ENCODE measurements at places on chromosomes 16 and 17.
A peak's percentile ranks its signal among the peaks of the same experiment; 100 is the strongest.

GRCh38 chr17:75876190-75876937, 2.0 kb downstream of the TRIM47 start:
- peak; percentile 84 for DNase-seq

DNA sequence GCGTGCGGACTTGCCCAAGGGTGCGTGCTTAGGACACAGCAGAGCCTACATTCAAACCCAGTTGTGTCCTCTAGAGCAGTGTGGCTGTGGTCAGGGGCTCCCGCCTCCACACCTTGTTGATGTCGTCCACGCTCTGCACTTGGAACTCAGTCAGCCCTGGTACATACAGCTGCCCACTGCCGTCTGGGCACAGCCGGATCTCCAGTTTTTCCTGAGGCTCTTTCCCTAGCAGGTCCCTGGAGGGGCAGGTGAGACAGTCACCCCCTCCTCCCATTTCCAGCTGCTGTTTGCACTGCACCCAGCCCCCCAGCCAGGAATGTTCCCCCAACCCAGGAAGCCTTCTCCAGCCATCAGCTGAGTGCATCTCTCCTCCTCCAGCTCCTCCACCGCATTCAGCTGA, 25.7 kb downstream of the KATNB1 start:
- DNase-seq: no peak

GRCh38 chr17:38333635-38334295, 10.0 kb downstream of the GPR179 start:
- DNase-seq: peak; percentile 58

- DNase-seq: no peak
Observed at GRCh38 chr17:76496464-76496863, 4.8 kb downstream of the RHBDF2 start.

DNA sequence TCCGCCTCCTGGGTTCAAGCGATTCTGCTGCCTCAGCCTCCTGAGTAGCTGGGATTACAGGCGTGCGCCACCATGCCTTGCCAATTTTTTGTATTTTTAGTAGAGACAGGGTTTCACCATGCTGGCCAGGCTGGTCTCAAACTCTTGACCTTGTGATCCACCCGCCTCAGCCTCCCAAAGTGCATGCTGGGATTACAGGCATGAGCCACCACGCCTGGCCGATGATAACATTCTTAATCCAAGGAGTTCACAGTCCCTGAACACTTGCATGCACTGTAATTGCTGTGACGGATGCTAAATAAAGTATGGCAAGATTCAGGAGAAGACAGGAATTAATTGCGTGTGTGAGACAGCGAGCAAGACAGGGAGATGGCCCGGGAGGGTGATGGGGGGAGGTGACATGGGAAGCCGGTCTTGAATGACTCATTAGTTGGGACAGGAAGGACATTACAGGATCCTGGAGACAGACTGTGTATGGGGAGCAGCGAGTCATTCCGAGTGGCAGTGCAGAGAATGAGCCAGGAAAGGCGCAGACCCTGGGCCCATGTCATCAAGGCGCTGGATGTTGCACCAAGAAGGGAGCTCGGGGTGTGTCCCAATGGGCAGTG, 6.7 kb downstream of the ABCA3 start:
- DNase-seq: no peak

DNA sequence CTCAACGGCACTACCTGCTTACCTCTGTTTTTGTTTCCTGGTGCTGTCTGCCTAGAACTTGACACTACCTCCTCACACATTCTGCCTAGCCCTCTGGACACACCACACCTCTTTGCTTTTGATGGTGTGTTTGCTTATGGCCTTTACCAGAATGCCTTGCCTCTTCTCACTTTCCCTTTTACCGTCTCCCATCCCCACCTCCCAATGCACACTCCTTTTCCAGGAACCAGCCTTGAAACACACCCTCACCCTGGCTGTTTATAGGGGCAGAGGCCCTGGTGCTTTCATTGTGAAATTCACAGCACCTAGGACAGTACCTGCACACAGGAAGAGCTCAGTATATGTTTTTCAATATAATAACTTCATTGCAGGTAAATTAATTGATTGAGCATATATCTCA, 56.2 kb downstream of the MAP2K6 start:
- no peak for DNase-seq

DNA sequence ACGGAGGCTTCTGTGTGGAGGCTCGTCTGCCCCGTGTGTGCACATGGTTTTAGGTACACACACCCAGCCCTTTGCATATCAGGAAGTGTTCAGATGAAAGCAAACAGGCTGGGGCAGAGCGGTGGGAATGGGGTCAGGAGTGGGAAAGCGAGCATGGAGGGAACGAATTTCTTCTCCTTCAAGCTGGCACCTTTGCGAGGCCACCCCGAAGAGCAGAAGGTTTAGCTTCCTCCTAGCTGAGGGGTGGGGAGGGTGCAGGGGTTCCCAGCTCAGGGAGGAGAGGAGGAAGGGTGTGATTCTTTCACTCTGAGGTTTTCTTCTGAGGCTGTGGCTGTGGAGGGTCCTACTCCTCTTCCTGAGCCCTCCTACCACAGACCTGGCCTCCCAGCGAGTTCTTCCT, 83.6 kb downstream of the ABR start:
- no peak for DNase-seq

GRCh38 chr17:71202449-71202848, 918.4 kb upstream of the SOX9 start:
- no peak for DNase-seq

GRCh38 chr17:45857977-45858708, 13.5 kb downstream of the SPPL2C start:
- DNase-seq: no peak

GRCh38 chr17:69978056-69978646, 96.9 kb upstream of the KCNJ16 start:
- no peak for DNase-seq

GRCh38 chr17:49431743-49432142, 17.1 kb upstream of the PHB1 start:
- DNase-seq: no peak

DNA sequence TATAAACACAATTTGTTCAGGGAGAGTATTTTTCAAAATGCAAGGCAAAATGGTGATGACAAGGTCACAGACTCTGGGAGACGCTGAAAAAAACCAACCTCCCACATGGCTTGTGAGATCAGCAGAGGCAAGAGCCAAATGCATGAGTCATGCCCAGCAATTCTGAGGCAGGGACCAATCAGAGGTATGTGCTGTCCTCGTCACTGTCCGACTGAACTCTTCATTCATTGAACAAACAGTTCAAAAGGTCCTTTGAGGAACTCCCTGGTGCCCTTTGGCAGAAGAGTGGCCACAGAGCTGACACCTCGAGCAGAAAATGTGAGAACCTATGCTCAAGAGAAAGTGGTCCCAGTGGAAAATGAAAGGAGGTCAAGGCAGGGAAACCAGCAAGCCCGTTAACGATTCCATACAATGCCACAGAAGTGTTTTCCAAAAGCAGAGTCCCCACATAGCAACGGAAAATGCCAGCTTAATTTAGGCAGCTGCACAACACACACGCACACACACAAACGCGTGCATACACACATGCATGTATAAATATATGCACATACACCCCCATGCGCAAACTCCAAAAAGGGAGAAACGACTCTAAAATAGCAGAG, 50.9 kb downstream of the CDH11 start:
- DNase-seq: no peak

DNA sequence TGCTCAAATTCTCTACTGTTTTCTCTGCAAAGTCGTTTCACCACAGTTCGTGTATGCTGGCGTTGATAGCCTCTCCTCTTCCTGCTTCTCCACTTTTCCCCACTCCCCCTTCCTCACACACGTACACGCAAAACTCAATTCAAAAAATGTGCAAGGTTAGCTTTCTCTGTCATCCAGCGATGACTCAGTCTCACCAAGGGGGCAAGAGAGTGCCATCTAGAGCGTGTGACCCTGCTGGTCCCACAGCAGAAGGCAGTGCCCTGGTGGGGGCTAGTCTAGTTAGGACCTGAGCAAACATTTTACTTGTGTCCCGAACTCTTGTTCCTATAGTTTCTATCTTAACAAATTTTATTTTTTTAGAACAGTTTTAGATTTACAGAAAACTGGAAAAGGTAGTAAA, 121.2 kb upstream of the CHMP6 start:
- DNase-seq: peak; percentile 67

GRCh38 chr16:25143928-25144327, 32.4 kb downstream of the LCMT1 start:
- DNase-seq: no peak

GRCh38 chr16:15509593-15510535, 75.5 kb downstream of the BMERB1 start:
- no peak for DNase-seq

DNA sequence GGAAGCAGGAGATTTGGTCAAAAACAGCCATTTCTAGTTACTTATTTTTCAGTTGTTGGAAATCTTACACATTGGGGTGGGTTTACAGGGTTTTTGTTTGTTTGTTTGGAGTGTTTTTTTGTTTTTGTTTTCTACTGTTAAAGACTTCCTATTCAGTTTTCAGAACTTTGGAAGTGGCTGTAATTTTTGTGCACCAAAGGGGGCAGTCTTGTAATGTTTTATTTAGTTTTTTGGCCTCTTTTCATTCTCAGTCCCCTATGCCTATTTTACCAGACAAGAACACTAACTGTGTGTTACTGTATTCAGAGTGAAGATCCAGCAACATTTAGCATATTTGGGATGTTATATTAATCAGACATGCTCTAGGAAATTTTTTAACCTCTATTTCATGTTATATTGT, 20.6 kb downstream of the TPPP3 start:
- DNase-seq: peak; percentile 8

DNA sequence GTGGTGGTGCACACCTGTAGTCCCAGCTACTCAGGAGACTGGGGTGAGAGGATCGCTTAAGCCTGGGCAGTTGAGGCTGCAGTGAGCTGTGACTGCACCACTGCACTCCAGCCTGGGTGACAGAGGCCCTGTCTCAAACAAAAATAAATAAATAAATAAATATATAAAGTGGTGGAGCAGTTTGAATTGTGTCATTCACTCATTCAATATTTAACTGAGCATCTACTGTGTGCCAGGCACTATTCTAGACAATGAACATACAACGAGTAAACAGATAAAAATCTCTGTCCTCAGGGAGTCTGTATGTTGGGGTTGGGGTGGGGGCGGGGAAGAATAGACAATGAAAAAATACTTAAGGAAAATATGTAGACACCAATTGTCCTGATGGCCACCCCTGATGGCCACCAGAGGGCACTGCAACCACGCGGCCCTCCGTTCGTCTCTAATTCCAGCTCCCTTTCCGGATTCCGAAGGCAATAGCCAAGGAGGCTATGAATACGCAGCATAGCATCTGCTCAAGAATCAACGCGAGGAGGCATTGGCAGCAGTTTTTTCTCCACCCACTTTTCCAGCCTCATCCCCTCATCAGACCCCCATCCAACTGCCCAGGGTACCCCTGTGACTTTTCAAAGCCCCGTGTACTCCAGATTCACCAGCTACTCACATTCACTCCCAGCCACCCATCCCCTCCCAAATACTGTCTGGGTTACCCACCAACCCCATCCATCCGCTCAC, 21.4 kb downstream of the QPRT start:
- DNase-seq: peak; percentile 80

GRCh38 chr16:82263521-82264143, 93.6 kb upstream of the MPHOSPH6 start:
- DNase-seq: peak; percentile 67

DNA sequence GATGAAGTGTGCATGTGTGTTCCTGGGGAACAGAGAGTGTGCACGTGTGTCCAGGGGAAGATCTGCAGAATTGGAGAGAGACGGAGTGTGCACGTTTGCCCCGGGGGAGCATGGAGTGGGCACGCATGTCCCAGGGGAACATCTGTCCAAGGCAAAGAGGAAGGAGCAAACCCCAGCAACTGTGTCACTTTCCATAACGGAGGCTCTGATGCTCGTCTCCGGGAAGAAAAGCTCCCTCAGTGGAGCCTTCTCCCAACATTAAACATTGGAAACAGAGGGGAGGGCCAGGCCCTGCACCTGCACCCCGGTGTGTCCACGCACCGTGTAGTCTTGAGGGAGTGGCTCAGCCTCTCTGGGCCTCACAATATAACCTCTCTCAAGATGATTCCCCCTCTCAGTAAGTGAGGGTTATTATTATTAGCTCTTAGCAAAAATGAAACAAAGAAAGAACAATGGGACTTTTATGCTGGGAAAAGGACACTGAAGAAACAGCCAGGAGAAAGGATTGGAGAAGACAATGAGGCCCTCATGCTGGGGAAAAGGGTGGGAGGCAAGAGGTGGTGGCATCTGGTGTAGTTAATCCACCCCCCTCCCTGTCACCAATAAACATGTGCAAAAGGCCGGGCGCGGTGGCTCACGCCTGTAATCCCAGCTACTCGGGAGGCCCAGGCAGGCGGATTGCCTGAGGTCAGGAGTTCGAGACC, 7.6 kb downstream of the RAB40B start:
- no peak for DNase-seq

DNA sequence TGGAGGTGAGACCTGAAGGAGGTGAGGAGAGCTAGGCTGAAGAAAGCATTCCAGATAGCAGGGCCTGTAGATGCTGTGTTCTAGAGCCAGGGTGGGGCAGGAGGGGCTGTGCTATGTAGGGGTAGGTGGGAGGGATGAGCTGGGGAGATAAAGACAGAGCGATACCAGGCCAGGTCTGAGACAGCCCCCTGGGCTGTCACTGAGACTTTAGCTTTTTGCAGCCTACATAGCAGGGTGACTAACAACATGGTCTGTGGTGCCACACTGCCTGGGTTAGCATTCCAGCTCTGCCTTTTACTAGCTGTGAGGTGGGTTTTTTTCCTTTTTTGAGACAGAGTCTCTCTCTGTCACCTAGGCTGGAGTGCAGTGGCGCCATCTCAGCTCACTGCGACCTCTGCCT, 14.3 kb downstream of the NUP85 start:
- no peak for DNase-seq

DNA sequence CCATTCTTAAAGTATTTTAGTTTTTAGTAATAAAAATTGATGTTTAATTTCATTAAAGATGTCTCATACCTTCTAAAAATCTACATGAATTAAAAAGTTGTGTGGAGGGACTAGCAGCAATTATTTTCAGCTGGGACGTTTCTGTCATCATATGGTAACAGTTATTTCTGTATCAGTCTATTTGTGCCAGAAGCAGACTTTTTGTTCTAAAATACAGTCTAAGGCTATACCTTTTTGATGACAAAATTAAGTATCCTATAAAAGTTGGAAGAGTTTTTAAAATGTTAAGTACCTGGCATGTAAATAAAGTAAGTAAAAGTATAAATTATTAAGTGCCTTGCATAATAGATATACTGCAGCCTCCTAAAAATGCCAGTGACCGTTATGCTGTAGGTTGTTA, 5.9 kb downstream of the TAOK1 start:
- no peak for DNase-seq
